ENCODE measurements at places on chromosomes 3 and 15.

- DNase-seq: no peak
These were observed 52.2 kb upstream of the IGF1R start for GRCh38 chr15:98596131-98596530.

DNA sequence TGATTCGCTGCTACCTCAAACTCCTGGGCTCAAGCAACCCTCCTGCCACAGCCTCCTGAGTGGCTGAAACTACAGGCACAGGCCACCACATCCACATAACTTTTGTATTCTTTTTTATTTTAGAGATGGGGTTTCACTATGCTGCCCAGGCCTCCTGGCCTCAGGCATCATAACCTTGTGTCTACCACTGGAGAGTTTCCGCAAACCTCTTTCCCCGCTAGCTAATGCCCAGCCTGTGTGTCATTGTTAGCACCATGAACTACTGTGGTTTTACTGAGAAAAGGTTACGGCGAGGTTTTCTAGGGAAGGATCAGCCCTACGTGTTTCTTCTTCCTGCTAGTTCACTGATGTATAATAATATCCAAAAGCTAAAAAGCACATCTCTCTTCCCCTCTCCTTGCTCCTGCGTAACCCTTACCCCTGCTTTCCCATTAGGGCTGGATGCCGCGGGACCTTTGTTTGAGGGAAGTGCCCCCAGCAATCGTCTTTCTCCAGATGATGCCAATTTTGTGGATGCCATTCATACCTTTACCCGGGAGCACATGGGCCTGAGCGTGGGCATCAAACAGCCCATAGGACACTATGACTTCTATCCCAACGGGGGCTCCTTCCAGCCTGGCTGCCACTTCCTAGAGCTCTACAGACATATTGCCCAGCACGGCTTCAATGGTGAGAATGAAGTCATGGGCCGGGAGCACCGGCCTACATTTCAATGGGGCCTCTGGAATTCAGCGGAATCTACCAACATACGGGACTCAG lies 113.7 kb downstream of the LIPC start:
- DNase-seq: no peak

- no peak for DNase-seq
These were observed 26.4 kb downstream of the POLG start for GRCh38 chr15:89308236-89308635.

- no peak for DNase-seq
These were observed 17.7 kb downstream of the ATG7 start for GRCh38 chr3:11289864-11290263.

- DNase-seq: no peak
These were observed 48.4 kb downstream of the MLH1 start for GRCh38 chr3:37041546-37042195.

Data from KG1 (cell line).